ENCODE measurements at places on chromosomes 12 and 14.

GRCh38 chr14:100593751-100594624 lies 6.8 kb upstream of the BEGAIN start:
- DNase-seq = no peak

DNA sequence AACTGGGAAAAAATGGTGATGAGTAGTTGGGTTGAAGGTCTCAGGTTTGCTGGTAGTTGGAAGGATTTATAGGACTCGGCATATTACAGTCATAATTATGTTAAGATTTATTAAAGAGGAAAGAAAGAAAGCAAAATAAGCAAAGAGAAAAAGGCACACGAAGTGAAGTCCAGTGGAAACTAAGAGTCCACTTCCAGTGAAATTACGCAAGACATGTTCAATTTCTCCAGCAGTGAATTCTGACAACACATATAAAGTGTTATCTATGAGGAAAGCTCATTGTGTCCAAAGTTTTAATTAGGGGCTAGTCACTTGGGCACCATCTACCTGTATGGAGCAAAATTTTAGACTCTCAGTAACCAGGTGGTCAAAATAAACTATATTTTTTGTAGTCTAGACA lies 143.3 kb downstream of the CEP128 start:
- DNase-seq = no peak

DNA sequence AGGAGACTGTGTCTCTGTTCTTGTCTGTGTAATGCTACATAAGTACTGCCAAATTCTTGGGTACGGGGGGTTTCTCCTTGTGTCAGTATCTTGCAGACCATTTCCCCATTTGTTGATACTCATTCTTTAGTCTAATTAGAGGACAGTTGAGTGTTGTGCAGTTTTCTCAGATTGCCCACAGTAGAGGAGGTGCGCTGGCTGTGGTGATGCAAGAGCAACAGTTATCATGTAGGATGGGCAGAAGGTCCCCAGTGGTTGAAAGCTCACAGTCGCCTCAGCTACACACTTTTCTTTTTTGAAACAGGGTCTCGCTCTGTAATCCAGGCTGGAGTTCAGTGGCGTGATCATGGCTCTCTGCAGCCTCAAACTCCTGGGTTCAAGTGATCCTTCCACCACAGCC lies 37.8 kb upstream of the ATP2A2 start:
- no peak for DNase-seq

DNA sequence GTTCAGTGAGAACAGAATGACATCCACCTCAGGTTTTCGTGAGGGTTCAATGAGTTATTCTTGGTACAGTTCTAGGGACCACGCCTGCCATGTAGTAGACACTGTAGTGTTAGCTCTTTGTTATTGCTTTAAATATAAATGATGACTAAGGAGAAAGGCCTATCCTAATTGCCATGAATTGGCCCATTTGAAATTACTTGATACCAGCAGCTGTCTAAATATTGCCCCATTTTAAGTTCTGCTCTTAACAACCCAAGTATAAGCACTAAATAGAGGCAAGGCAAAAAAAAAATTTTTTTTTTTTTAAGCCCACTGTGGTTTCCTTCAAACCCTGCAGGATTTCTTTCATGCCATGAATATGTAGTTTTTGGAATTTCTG lies 84.5 kb downstream of the BORCS5 start:
- DNase-seq = no peak

- DNase-seq = no peak
These were observed 25.4 kb downstream of the PPP4R3A start for GRCh38 chr14:91484744-91485143.

GRCh38 chr12:106780010-106780631 lies 5.6 kb downstream of the RIC8B start:
- no peak for DNase-seq

DNA sequence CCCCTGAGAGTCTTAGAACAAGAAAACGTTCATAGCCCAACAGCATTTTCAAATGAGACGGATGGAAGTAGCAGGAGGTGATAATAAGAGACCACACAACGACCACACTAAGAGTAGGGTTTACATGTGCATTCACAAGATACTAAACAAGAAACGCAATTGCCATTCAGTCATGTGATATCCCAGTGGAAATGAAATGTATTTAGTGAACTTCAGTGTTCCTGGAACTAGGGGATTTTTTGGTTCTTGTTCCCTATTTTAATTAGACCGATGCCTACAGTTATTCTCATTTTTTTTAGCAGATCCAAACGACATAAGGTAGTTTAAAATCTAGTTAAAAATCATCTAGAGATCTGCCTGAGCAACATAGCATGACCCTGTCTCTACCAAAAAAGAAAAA lies 150.0 kb downstream of the GPR65 start:
- no peak for DNase-seq

DNA sequence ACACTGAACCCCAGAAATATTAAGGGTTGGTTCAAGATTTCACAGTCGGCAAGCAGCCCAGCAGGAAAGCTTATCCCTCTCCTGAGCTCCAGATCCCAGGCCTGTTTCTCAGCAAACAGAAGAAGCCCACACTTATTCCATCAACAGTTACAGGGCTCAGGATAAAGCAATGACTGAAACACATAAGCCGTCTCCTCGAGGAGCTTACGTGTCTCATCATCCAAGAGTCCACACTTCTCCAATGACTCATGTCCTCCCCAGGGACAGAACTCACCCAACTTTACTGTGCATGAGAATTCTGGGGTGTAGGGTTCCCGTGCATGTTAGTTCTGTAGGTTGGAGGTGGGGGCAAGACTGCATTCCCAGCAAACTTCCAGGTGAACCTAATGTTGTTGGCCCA lies 31.2 kb downstream of the GSC start:
- DNase-seq = no peak

GRCh38 chr12:125487336-125487735 lies 422.1 kb downstream of the AACS start:
- DNase-seq = no peak

DNA sequence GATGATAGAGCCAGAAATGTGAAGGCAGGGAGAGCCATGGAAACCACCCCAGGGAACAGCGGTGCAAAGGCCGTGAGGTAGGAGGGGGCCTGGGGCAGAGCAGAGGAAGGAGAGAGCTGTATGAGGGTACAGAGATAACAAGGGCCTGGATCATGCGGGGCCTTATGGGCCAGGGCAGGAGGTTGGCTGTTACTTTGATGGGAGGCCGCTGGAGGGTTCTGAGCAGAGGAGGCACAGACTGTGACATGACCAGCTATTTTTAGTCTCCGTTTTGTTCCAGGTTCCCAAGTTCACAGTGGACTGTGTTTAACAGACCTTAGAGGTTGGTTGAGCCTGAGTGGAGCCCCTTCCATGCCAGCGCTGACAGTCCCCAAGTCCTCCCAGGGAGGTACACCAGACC lies 118.6 kb downstream of the GCH1 start:
- no peak for DNase-seq

DNA sequence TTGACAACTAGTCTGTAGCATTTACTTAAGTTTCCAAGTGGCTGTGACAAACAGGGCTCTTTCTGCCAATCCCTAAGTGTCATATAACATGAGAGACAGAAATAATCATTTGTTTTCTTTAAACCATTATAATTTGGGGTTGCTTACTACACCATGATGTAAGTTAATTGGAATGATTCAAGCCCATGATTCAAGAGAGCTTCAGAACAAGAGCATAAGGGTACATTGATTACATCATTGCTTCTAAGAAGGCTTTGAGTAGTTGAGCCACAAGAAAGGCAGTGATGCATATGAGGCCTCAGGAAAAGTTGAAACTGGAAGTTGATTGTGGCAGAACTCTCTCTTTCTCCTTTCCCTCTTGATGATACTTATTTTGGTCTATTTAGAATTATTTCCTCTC lies 444.0 kb downstream of the CCER1 start:
- DNase-seq = no peak

DNA sequence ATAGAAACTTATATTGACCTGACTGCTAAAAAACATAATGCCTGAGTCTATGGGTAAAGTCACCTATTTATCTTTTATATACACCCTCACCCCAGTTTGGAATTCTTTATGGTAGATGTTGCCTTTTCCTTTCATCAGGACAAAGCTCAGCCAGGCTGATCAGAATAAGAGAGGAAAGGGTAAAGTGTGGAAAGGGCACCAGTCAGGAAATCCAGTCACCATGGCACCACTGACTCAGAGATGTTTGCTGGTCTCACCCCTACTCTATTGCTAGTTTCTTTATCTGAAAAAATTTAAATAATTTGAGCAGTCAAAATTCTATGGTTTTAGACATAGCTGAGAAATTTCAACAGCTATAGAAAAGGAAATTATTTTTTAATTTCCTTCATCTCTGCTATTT lies 49.2 kb upstream of the SSTR1 start:
- no peak for DNase-seq

DNA sequence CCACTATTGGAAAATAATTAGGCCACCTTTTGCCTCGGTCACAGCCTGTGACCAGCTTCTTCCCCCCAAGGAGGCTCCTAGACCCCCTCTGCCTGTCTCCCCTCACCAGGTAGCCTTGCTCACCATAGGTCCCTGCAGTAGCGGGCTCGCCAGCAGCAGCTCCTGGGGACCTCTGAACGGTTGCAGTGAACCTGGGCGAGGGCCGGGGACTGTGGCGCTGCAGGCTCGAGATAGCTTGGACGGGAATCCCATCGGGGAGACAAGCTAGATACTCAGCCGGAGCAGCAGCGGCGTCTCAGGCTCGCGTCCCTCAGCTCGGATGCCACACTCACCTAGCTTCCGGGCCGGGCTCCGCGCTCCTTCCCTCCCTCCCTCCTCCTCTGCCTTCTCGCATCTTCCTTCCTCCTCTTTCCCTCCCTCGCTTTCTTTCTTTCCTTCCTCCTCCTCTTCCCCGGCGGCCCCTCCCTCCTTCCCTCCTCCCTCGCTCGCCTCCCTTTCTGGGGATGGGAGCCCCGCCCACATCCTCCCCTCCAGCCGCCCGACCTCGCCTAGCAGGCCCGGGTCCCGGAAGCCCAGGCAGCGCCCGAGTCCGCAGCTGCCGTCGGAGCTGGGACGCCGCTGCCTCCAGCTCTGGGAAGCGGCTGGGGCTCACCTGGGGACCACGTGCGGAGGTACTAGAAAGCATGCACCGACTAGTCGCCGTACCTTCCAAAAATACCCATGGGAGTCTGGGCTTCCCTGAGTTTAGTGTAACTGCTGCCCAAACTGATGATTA lies at the start of gene BMP4:
BMP4 (minus strand) TSS at position 399 of the 775 bp plus-strand sequence. CDS start 4,603 bp downstream, outside the sequence.
- peak; percentile 29 for DNase-seq

DNA sequence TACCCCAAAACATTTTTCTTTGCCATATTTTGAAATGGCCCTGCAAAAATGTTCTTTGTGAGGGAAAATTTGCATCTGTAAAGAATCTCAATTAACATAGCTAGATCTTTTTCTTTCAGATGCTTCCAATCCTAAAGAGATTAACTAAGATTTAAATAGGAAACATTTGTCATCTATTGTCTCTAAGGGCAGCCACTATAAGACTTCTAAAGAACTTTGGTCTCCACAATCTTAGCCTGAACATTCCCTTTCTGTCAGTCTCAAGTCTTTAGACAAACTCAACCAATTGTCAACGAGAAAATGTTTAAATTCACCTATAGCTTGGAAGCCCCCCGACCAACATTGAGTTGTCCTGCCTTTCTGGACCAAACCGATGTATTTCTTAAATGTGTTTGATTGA lies 71.1 kb upstream of the RASSF8 start:
- DNase-seq = no peak

DNA sequence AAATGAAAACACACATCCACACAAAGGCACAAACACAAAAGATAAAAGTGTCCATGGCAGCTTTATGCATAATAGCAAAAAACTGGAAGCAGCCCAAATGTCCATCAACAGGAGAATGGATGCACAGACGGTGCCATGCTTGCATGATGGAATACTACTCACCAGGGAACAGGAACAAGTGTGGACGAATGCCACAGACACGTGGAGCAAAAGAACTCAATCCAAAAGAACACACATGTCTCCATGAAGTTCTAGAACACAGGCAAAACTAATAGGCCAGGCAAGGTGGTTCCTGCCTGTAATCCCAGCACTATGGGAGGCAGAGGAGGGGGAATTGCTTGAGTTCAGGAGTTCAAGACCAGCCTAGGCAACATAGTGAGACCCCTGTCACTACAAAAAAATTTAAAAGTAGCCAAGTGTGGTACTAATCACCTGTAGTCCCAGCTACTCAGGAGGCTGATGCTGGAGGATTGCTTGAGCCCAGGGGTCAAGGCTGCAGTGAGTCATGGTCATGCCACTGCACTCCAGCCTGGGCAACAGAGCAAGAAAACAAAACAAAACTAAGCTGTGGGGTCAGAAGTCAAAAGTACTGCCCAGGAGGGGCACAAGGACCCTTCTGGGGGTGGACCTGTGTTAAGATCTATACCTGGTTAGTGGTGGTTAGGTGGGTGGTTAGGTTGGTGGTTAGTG lies 7.3 kb upstream of the TMEM119 start:
- no peak for DNase-seq

GRCh38 chr12:52233462-52234207 lies 592 bp downstream of the KRT7 start:
- DNase-seq = no peak

- DNase-seq = no peak
These were observed 183.0 kb upstream of the FOXN3 start for GRCh38 chr14:89600029-89600428.

GRCh38 chr14:50822501-50823042 lies 8.4 kb downstream of the NIN start:
- no peak for DNase-seq

GRCh38 chr14:64447876-64448670 lies 17.2 kb upstream of the AKAP5 start:
- no peak for DNase-seq

- DNase-seq = no peak
These were observed 108.2 kb upstream of the NAV3 start for GRCh38 chr12:77722536-77722935.

GRCh38 chr12:68119250-68119649 lies 40.3 kb downstream of the IFNG start:
- peak; percentile 44 for DNase-seq

DNA sequence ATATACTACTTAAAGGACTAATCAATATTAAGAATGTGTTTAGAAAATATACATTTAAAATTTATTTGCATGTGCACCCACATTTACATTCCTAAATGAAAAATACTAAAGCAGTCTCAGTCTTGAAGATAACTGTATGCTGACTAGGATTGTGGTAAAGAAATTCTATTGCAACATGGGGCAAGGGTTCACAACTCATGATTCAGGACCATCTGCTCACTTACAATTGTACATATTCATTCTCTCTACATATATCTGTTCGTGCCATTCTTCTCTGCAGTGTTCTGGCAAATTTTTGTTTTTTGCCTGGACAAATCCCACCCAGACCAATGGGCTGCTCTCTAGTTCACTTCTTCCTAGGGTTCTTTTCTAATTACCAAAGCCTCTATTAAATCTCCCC lies 417.2 kb upstream of the NOVA1 start:
- DNase-seq = no peak

DNA sequence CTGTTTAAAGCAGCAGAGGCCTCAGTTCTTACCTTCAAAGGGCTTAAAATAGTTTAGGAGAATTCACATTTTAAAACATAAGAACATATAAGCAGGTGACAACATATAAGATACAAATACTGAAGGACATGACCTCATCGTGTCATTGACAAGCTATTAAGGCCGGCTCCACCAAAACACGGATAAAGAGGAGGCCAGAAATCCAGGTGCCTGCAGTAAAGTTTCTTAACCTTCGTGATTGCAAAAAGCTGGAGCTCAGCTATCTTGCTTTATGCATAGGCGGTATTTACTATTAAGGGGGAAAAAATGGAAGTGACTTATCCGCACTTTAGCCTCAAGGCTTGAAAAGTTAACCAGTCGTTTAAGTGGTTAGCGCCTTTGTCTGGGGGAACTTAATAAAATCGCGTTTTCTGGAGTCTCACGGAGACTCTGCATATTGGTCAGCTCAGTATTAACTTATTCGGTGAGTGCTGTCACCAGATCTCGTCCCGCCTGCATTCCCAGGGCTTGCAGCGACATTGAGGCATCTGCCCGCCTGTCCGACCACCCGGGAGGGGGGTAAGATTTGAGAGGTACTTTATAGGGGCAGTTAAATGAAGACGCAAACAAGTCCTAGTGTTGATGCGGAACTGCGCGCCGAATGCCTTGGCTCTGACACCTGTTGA lies 1.1 kb upstream of the SP1 start:
- no peak for DNase-seq

All from activated CD4-positive, alpha-beta T cell treated with anti-CD3 and anti-CD28 coated beads for 48 hours (primary cell).